Right renal cortex interstitium (tissue), 3 donors: ENCODE measurements at places on chromosomes 5 and 9. TPM values are rescaled to one million over a fixed set of nuclear protein-coding genes. Genes with fewer than 3 reads are reported as not detected.

- DNase-seq, result no peak
These were observed 20.0 kb downstream of the MOCS2 start for GRCh38 chr5:53089481-53089991.

- DNase-seq, result no peak
These were observed 154.5 kb upstream of the IER5L start for GRCh38 chr9:129332581-129332980.

DNA sequence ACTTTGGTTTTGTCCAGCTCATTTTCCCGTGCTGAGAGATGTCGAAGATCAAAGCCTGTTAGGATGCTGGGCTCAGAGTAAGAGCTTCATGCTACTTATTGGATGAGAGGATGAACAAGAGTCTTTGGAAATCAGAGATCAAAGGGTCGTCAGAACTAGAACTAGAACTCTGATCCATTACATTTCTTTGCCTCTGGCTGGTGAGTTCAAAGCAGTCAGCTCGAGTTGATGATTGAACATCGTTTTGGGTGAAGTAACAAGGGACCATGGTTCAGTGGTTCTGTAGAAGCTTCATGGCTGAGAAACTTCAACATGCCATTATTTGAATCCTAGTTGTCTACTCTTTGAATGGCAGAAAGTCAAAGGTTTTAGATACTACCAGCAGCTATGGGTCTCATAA lies 320.3 kb downstream of the ARHGEF28 start:
- no peak for DNase-seq

DNA sequence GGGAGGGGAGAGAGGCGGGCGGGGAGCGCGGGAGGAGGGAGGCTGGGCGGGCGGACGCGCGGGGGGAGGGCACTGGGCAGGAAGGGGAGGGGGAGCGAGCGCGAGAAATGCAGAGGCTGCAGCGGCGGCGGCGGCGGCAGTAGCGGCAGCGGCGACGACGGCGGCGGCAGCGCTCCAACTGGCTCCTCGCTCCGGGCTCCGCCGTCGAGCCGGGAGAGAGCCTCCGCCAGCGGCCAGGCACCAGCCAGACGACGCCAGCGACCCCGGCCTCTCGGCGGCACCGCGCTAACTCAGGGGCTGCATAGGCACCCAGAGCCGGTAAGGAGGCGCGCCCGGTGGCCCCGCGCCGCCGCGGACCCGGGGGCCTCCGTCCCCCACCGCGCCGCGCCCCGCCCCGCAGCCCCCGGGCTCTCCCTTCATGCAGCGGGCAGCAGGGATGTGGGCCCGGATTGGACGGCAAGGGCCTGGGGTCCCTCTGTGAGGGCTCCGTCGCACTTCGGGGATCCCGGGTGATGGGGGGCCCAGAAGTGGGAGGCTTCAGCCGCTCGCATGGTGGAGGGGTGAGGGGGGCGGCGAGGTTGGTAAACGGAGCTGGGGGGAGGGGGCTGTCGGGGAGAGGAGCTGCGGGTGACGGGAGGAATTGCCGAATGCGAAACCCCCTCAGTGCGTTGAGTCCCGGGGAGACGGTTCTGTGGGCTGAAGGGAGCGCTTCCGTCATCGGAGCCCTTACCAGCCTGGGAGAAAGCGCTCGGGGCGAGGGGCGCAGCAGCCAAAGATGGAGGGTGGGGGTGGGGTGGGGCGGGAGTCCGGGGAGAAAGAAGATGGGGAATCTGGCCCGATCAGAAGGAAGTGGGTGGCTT lies at the start of gene BASP1:
Gene BASP1, plus strand, starts transcription at position 139 of the 860 bp plus-strand sequence. CDS start 57,586 bp downstream, outside the sequence.
- DNase-seq, result peak; percentile 15

GRCh38 chr9:123387686-123388085 lies 31.7 kb downstream of the CRB2 start:
- no peak for DNase-seq

DNA sequence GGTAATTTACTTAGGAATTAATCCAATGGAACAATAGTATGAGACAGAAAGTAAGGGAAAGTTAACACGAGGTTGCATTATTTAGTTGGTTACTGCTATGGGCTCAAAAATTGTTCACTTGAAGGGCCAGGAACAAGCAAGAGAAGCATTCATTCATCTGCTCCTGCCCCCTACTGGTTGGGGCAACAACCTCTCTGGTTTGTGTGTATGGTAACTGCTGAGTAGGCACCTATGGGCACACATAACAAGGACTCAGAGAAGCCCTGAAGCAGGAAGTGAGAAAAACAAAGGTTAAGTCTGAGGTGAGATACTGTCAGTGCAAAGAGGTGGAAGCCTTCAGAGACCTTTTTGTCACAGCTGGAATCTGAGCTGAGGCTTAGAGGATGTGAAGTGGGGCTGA lies 34.4 kb upstream of the RANBP6 start:
- no peak for DNase-seq

DNA sequence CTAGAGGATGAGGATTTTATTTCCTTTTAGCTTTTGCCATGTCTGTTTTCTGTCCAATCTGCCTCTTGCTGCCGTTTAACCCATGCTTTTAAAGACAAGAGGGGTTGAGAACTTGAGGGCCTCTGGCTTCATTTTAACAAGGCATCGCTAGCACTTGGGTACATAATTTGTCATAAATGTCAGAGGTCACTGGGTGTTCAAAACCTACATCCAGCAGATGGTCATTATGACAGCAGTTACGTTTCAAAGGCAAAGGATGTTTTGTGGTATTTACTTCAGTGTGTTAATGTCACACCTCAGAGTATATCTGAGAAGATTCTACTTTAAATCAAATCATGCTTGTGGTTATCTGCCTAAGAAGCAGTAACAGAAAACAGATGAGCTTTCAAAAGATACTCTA lies 918.3 kb downstream of the NR2F1-AS1 start:
- DNase-seq, result no peak

DNA sequence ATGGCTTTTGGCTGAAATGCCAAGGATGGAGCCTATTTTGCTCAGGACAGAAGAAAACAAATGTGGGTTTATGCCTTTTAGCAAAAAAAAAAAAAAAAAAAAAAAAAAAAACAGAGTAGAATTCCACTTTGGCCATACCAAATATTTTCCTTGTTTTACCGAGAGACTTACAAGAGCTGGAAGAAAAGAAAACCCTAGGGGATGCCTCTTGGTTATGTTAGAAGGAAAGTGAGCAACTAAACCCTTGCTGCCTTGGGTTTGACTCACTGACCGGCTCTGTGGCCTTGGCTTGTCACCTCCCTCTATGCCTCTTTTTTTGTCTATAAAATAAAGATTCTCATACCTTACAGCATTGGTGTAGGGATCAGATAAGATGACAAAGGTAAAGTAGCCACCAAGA lies 69.6 kb upstream of the ABCA1 start:
- no peak for DNase-seq

DNA sequence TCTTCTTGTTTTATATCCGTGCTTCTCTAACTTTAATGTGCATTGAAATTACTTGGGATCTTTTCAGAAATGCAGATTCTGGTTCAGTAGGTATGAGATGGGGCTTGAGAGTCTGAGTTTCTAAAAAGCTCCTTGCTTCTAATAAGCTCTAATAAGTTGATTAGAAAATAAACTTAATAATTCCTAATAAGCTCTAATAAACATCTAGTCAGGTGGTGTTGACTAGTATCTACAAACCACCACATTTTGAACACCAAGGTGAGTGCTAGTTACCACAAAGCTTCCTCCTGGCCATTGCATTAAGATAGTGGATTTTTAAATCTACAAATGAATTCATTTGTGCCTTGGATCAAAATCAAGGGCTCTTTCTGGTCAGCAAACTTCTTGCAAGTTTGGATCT lies 5.3 kb downstream of the TMOD1 start:
- DNase-seq, result no peak

- DNase-seq, result no peak
These were observed 15.2 kb upstream of the TAF11L2 start for GRCh38 chr5:17482790-17483189.

GRCh38 chr9:37575511-37575914 lies 667 bp downstream of the FBXO10 start:
- no peak for DNase-seq

DNA sequence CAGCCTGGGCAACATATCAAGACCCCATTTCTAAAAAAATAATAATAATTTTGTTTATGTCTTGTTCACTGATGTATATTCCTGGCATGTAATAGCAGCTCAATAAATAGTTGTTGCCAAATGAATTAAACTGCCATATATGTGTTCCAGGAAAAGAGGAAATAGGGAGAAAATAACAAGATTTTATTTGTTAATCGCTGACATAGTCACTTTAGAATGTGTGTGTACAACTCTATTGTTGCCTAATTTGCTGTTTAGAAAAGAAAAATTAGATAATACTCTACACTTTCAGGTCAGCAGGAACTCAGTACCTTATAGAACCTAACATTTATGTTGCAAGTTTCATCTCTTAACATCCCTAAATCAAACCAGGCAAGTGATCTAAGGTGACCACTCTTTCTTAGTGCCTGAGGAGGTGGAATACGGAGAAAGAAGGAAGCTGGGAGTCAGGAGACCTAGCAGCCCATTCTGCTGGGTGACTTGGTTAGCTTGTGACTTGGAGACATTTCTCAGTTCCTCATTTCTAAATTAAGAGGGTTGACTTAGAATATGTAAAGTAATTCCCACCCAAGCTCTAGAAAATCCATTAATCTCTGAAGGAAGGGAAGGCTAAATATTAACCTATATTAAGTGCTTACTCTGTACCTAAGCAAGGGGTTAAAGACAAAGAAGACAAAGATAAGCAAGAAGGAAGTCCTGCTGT lies 110.3 kb upstream of the IQGAP2 start:
- no peak for DNase-seq

- no peak for DNase-seq
These were observed 541.4 kb downstream of the PRELID2 start for GRCh38 chr5:145293716-145294115.

GRCh38 chr9:10272830-10273229 lies 340.0 kb downstream of the PTPRD start:
- no peak for DNase-seq

- DNase-seq, result no peak
These were observed 6.4 kb downstream of the PRLR start for GRCh38 chr5:35223787-35224395.

- no peak for DNase-seq
These were observed 495.9 kb downstream of the CSNK1G3 start for GRCh38 chr5:124007675-124008398.

GRCh38 chr9:14221558-14221957 lies 92.4 kb downstream of the NFIB start:
- no peak for DNase-seq

TMEM232 gene
- 8.7 TPM for polyA plus RNA-seq

IL9 gene
- not detected for polyA plus RNA-seq

SLC36A2 gene
- polyA plus RNA-seq, result 7.4 TPM
